ENCODE measurements at places on chromosomes 3 and 15.

DNA sequence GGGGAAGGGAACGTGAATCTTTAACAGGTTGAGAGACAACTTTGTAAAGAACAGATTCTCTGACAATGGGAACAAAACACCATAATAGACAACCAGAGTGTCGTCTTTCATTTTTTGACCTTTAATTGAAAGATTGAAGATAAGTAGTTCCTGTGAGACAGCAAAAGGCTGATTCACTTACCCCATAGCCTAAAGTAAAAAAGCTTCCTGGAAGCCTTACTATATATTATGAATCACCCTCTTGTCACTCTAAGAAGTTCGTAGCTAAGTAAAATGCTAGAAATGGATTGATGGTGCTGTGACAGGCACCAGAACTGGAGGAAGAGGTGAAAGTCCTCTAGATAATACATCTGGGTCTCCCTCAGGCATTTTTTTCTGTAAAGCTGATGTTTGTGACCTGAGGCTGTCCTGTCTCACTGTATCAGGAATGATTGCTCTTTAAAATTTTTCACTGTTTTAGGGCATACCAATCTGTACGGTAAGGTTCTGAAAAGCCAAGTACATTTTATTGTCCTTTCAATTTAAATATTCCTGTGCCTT lies 824.6 kb upstream of the SEMA6D start:
- peak; percentile 31 for DNase-seq

- DNase-seq, result no peak
These were observed 128.0 kb upstream of the MRPL3 start for GRCh38 chr3:131630807-131631206.

GRCh38 chr3:39754549-39754948 lies 54.9 kb upstream of the MYRIP start:
- DNase-seq, result no peak

DNA sequence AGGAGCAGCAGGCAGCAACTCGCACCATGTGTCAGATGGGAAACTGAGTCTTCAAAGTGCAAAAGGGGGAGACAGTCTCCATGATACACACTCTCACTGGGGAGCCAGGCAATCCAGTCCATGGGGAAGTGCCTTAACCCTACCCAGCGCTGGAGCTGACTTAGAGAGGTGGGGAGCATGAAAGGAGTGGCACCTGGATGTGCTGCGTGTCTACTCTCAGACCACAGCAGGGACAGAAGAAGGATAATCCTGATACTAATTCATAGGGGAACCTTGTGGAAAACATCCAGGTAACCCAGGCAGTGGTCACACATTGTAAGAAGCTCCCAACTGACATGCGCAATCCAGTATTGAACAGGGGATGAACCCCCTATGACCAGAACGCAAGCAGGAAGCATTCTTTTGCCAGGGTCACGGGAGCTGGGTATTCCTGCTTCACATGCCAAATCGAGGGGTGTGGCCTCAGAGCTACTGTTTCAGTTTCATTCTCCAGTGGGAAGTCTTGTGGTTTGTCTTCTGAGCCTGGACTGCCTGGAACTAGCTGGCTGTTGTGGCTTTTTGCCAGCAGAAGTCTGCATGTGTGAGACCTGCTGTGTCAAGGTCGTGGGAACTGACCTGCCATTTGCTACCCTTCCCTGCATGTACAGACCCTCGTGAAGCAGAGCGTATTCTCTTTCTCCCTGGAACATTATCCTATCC lies 367.6 kb upstream of the NDN start:
- DNase-seq, result no peak

GRCh38 chr3:150238995-150239619 lies 169.0 kb upstream of the TSC22D2 start:
- DNase-seq, result no peak

GRCh38 chr3:112373924-112374323 lies 41.0 kb downstream of the CD200 start:
- DNase-seq, result no peak

DNA sequence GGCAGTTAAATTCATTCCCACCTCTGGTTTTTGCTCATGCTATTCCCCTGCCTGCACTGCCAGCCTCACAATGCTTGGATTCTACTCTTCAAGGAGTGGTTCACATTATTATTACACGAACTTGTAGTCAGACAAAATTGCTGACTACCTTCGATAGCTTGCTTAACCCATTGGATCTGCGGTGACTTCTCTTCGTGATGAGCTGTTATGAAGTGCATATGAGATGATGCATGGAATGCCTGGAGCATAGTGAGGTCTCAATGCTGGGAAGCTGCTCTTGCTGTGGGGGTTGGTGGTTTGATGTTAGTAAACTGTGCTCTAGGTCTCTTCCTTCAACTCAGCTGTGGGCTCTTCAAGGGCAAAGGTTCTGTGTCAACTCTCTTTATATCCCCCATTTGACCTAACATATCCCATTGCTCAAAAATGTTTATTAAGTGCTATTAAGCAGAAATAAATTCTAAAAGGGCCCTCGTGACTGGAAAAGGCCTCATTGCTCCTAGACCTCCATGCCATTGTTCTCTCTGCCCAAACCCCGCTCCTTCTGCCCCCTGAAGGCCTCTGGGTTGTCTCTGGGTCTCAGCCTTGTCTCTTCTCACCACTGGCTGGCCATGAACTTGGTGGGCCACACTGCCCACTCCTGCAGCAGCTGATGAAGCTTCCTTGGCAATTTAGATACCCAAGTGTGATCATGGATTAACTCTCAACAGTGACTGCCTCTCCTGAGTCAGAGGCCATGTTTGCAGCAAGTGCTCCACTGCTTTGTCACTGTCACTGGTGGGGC lies 4.5 kb upstream of the SLCO2A1 start:
- no peak for DNase-seq

- DNase-seq, result no peak
These were observed 127.9 kb downstream of the SLC9A9 start for GRCh38 chr3:143720381-143720780.

GRCh38 chr15:34691034-34691433 lies 63.8 kb downstream of the GJD2 start:
- no peak for DNase-seq

- DNase-seq, result no peak
These were observed 162.0 kb downstream of the IMPG2 start for GRCh38 chr3:101158374-101158773.

DNA sequence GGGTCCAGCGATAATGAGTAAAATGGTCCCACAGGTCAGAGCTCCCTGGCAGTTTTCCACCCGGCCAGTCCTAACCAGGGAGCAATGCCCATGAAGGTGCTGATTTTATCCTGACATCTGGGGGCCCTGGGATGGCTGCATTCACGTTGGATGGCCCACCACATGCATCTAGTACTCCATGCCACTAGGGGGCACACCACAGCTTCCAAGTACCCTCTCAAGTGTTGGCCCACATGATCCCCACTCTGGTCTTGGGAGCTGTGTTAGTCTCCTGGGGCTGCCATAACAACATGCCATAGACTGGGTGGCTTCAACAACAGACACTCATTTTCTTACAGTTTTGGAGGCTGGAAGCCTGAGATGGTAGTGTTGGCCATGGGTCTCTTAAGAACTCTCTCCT lies 225.5 kb downstream of the SLCO3A1 start:
- no peak for DNase-seq

DNA sequence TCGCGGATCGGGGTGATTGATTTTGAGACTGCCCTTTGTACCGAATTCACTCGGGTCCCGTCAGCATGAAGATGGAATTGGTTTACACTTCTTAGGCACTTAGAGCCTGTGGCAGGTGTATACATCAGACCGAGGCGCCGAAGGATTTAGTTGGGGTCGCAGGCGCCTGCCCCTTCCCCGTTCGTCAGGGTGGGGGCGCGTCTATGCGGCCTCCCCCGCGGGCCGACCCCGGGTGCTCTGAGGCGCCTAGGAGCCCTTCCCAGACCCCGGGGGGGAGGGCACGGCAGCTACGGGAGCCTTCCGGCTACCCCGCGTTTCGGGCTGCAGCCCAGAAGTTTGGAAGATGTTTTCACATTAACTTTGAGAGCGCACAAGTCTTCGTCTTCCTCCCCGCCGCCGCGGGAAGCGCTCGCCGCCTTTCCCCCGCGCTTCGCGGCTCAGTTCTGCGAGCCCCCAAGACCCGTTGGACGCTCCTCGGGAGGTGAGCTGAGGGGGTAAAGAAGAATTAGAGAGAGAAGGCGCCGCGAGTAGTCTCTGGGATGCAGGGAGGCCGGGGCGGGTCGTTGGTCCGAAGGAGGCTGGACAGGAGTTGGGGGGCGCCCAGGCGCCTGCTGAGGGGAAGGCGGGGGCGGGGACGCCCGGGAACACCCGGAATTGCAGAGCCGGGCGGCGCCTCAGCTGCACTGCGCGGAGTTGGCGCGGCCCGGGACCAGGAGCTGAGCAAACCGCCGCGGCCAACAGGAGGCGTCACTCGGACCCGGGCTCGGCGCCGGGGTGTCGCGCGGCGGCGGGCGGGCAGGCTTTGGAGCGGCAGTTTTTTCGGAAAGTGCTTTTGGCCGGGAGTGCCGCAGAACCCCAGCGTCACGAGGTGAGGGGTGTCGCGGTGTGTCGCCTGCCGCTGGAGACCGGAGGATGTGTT lies 780 bp downstream of the TIPARP start:
- DNase-seq, result no peak

- DNase-seq, result no peak
These were observed 31.7 kb downstream of the HMCES start for GRCh38 chr3:129310111-129311011.

DNA sequence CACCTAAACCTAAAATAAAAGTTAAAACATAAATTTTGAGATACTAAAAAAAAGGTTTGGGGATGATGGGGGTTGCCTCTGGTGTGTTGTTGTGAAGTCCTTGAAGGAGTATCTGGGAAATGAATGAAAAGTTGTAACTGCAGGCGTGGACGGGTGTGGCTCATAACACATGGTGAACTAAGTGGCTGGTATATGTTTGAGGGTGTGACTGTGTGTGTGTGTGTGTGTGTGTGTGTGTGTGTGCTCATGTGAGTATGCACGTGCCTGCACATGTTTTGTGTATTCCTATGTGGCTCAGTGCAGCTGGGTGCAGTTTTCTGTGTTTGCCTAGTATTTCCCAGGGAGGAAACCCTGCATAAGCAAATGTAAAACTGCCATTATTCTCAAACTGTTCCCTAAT lies 229.9 kb upstream of the TRIM42 start:
- no peak for DNase-seq

GRCh38 chr3:172766241-172766640 lies 15.7 kb downstream of the ECT2 start:
- DNase-seq, result no peak

DNA sequence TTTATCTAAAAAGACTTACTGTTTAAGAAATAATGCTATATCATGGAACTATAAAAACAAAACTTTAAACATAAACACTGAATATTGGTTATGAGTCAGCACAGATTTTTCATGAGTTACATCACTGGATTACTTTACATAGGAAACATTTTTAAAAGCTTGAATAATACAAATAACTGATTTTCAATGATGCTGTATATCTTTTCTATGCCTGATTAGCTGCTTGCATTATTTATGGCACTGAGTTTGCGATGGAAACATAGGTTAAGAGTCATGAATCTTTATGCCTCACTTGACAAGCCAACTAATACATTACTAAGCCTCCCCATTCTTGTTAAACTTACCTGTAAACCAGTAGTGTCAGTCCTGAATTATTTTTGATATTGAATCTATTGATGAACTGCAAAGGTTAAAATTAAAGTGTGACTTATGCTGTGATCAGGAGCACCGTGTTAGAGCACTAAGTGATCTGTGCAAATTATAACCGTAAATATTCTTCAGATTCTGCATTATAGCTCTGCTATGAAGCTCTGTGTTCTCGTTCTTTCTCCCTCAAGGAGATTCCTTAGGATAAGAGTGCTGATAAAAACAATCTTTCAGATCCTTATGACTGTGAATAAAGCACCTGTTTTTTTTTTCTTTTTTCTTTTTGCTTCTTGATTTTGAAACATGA lies 437.3 kb upstream of the BCHE start:
- DNase-seq, result no peak

GRCh38 chr3:32493437-32494414 lies 8.9 kb downstream of the CMTM6 start:
- no peak for DNase-seq

DNA sequence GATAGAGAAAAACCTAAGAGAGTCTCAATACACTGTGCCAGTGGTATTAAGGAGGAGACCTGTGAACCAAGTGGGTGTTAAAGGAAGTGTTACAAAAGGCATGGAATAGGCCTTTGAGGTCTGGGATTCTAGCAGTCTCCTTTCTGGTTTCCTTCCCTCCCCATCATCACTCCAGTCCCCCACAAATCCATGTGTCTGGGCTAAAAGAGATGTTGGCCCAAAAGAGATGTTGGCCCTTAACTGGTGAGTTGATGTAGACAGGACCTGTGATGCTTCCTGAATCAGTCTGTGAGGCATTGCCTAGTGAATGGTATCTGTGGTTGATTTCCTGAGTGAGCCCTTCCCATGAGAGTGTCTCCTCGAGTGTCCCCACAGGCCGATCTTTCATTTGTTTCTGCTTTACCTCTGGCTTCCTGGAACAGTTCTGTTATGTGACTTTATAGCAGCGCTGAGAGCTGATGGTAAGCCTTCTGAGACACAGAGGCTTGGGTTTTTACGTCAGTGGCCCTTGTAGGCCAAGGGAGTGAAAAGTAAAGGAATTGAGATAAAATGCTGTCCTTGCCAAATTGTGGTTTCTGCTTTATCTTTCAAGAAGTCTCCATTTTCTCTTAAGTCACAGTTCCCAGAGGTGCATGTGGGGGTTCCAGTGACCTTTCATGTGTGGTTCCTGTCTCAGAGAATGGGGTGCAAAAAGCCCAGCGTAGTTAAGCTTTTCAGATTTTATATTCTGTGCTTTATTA lies 87.8 kb downstream of the KLHL25 start:
- no peak for DNase-seq

DNA sequence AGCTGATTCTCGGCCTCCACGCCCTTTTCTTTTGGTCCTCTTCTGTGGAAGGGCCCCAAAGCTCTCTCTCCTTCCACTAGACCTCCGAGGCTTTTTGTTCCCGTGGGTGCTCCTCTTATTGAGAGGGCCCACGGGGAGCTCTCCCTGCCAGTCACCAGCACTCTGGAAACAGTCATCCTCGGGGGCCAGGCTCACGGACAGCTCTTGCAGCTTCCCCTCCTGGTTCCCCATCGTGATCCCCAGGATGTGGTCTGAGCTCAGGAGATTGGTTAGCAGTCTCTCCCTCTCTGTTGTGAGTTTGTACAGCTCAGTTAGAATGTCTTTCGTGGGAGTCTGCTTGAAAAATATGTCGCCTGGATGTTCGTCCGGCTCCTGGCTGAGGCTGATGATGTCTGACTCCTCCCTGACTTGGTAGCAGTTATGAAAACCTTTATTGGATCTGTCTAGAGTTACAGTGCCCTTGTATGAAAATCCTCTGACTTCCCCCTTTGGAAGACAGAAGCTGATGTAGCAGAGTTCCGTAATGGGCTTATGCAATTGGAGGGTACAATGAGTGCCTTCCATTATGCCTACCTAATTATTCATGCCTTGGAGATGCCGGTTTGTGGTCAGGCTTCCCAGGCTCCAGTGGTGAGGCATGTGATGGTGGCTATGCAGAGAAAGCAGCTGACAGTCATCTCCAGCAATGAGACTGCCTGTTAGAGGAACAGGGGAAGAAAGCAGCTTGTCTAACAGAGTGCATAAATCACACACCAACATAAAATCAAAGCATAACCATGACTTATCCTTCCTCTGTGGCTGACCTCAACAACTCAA lies 40.0 kb downstream of the FMN1 start:
- DNase-seq, result peak; percentile 80

DNA sequence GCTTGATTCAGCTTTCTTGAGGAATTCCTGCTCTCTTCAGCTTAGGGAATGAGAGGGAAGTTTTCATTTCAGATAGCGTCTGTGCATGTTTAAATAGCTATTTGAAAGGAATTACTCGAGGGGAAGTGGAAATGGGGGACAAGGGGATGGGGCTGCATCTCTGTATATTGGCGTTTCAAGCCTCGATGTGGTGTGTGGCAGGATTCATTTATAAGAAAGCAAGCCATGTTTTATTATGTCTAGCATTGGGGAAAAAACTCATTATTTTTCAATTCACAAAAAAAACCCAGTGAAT lies 1.0 kb downstream of the ATP2C1 start:
- DNase-seq, result no peak
